Kidney epithelial cell (primary cell): ENCODE measurements at places on chromosomes 11 and 22.

DNA sequence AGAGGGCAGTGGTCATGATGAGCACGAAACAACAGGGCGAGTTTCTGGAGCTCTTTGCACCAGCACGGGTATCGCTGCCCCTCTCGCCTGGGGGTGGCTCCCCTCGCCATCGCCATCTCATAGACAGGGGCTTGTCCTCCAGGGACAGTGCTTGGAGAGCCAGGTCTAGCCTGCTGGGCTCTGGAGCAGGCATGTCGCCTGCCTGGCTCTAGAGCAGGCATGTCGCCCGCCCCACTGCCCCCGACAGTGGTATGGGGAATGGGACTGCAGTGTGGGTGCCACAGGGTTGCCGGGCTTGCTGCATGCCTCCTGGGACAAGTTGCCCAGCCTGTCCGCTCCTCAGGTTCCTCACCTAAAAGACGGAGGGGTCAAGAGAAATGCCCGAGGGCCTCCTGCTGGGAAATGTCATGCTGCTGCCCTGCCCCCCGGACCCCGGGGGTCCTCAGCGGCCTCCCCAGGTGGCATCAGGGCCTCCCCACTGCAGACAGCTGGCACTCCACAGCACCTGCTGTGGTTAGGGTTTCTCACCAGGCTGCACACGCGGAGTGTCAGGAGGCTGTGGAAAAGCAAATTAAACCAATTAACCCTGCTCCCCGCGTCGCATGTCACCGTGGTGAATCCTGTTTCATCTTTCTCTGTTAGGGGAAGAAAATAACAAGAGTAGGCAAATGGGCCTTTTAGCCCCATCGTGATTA, 403.0 kb downstream of the TBC1D22A start:
- DNase-seq: no peak

DNA sequence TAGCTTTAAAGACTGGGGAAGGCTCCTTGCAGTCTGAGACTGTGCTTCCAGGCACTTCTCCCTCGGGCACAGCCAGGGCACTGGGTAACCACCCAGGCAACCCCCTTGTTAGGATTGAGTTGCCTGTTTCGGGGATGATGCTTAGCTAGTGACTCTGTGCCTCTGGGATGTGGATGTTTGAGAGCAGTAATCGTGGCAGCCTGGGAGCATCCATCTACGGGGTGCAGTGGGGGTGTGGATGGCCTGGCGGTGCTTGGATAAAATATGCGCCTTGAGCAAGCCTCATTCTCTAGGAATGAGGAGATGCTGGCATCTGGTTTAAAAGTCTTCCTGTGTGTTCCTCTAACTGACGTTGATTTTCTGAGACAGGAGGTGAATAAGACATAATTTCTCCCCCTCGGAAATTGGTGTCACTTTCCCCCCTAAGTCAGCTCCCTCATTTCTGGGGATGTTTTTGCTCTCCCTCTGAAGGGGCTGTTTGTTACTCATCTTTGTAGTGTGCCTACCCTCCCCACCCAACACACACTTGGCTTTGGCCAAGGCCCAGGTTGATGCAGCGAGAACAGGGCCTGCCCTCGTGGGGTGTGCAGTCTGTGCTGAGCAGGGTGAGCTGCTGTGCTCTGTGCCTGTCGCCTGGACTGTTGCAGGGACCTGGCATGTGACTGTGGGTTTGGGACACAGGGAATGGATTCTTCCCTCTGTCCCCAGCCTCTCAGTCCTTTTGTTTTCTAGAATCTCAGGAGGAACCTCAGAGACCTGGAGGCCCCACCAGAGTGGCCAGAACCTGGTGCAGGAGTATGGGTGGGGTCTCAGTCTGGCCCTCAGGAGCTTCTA, 2.0 kb downstream of the GNAZ start:
- no peak for DNase-seq

GRCh38 chr11:114225661-114226060, 70.5 kb upstream of the NNMT start:
- no peak for DNase-seq

GRCh38 chr11:8593455-8593854, 573 bp downstream of the STK33 start:
- DNase-seq: no peak

GRCh38 chr22:49452362-49452946, 375.2 kb downstream of the BRD1 start:
- DNase-seq: no peak

DNA sequence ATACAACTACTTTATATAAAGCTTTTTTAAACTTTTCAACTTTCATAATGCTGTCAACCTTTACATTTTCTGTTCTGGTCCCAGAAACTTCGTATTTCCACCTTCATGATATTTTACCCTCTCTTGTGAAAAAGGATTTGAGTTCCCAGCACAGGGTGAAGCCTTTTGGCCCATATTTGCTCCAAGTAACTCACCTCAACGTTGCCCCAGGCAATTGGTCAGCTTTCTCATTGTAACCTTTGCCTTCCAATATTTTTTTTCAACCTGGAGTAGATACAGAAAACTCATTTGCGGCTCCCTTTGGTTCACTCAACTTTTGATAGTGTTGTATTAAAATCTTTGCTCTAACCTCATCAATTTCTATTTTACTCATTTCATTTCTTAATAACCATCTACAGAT, 21.1 kb upstream of the FAR1 start:
- no peak for DNase-seq

- no peak for DNase-seq
Measured at GRCh38 chr11:1223346-1224110, 662 bp downstream of the MUC5B start.

- no peak for DNase-seq
Measured at GRCh38 chr22:28670161-28670560, 9.5 kb downstream of the TTC28 start.
